ENCODE measurements at places on chromosomes 7 and 10.

DNA sequence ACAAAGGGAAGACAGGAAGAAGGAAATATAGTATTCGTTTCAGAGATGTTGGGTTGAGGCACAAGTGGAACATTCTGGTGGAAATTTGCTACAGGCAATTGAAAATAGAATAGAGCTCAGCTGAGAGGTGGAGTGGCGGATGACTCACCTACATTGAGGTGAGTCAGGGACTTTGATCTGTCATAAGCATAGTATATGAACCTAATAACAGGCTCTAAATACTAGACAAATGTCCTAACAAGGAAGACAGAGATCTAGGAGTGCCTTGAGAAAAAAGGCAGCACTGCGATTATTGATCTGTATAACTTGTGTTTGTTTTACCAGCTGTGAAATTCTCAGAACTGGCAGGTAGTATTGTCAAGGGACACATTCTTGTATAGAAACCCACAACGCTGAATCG, 907 bp upstream of the IFRD1 start:
- DNase-seq: peak; percentile 58

- DNase-seq: no peak
Observed at GRCh38 chr10:97810446-97810845, 38.6 kb upstream of the SFRP5 start.

GRCh38 chr7:30681331-30681797, 892 bp downstream of the CRHR2 start:
- no peak for DNase-seq

DNA sequence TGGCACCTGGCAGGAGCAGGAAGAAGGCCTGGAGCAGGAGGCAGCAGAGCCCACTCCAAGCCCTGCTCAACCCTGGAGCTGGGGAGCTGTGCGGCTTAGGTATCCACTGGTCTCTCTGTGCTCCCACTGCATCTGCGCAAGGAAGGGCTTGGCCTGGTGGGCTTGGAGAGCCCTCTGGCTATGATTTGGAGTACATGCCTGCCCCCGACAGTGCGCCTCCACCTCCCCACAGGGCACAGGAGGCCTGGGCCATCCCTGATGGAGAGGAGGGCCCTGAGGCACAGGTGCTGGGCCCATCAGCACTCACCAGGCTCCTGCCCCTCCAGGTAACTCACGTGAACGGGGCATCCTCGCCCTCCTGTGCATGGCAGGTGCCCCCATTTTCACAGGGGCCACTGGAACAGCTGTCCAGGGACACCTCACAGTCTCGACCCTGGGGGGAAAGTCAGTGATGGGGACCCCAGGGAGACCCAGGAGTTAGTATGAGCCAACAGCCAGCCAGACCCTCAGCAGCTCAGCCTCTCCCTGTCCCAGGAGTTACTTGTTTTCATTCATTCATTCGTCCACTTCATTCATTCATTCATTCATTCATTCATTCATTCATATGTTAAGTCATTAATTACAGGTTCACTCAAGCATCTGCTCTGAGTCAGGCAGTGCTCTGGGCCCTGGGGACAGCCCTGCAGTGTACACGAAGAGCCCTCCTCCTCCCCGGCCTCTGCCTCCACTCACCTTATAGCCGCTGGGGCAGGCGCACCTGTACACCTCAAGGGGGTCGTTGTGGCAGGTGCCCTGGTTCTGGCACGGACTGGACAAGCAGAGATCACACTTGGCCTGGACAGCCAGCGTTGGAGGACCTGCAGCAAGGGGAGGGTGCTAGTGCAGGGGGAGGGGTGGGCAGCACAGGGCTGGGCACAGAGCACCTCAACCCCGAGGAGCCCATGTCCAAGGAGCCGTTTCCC, 167.2 kb downstream of the SLIT1 start:
- no peak for DNase-seq

- no peak for DNase-seq
Observed at GRCh38 chr7:96332325-96332724, 10.4 kb upstream of the SLC25A13 start.

Data from activated CD4-positive, alpha-beta T cell treated with anti-CD3 and anti-CD28 coated beads, Interleukin-2, amount 50 U/mL, for 4 hours (primary cell).